ENCODE measurements at places on chromosomes 1 and 21. TPM values are rescaled to one million over a fixed set of nuclear protein-coding genes. Genes with fewer than 3 reads are reported as not detected.

Gene ARHGAP30
- total RNA-seq = 0.23 TPM

Gene S100A7A
- total RNA-seq = not detected

GRCh38 chr21:33449616-33450015 is 30.2 kb downstream of the TMEM50B start:
- no peak for DNase-seq

DNA sequence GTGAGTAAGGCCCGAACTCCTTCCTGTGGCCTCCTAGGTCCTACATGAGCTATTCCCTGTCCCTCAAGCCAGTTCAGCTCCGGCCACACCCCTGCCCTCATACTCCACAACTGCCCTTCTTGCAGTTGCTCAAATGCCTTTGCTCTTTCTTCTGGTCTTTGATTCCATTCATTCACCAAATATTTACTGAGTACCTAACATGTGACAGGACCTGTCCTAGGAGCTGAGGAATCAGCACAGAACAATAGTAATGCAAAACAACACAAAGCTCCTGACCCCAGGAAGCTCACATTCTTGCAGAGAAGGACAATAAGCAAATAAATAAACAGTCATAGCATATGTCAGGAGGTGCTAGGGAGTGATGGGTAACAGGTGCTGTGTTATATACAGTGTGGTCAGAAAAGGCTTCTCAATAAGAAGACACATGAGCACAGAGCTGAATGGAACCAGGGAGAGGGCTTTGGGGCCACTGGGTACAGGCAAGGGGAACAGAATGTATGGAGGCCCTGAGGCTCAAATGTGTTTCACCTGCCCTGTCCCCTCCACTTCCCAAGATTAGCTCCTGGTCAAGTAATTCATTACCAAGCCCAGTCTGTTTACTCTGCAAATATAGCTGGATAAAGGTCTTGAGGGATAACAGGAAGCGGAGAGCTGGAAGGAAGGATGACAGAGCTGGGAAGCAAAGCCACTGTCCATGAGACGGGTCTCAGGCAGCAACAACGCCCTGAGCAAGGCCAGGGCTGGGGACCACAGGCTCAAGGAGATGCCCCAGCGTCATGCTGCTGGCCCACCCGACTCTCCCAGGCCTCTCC is 145.1 kb downstream of the CSMD2 start:
- DNase-seq = no peak

- no peak for DNase-seq
Observed at GRCh38 chr21:41931041-41931451, 22.8 kb downstream of the C2CD2 start.

All from SJCRH30 (cell line).